Fibroblast of gingiva (primary cell): ENCODE measurements at places on chromosomes 12 and 14.
A peak's percentile ranks its signal among the peaks of the same experiment; 100 is the strongest.

GRCh38 chr12:32650508-32650907 lies 28.6 kb upstream of the DNM1L start:
- no peak for DNase-seq

- DNase-seq: no peak
These were observed 59.9 kb downstream of the PPP2R5E start for GRCh38 chr14:63483315-63483714.

DNA sequence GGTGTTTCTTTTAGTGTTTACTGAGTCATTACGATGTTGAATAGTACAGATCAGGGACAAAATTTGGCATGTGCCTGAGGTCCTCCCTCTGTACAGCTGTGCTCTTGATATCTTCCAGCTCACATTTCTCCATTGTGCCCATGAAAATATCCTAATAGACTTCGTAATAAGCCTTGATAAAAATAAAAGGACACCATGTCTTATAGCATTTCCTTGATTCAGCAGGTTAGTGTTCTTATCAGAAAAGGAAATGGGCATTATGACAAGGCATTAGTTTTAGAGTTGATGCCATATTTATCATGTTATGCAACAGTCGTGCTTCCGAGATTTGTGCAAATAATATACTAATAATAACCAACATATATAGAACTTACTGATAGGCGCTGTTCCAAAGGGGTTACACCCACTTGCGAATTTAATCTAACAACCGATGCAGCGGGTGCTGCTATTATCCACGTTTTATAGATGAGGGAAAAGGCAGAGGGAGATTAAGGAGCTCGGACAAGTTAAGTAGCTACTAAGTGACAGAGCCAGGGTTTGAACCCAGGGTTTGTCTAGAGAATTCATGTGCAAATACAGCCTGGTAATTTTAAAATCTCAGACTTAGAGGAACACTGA lies 15.1 kb upstream of the WNK1 start:
- no peak for DNase-seq

DNA sequence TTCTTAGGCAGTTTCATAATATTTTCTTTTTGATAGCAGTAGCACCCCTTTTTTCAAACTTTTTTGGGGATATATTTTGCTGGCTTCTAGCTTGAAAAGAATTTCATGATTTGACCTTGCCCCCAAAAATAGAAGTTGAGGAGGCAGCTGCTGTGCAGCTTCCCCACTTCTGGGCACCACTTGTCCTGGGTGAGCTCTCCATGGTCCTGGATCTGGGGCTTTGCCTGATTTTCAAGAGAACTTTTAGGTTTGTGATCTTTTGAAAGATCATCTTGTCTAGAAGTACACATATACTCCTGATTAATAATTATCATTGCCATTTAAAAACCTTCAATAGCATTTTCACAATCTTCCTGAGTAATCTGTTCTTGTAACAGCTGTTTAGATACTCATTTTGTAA lies 271.6 kb downstream of the NPAS3 start:
- no peak for DNase-seq

- no peak for DNase-seq
These were observed 10.7 kb upstream of the SLC6A13 start for GRCh38 chr12:273382-273781.

GRCh38 chr12:96015672-96016071 lies 19.5 kb upstream of the HAL start:
- peak; percentile 39 for DNase-seq

GRCh38 chr12:129599406-129599805 lies 304.4 kb downstream of the TMEM132D start:
- DNase-seq: no peak

DNA sequence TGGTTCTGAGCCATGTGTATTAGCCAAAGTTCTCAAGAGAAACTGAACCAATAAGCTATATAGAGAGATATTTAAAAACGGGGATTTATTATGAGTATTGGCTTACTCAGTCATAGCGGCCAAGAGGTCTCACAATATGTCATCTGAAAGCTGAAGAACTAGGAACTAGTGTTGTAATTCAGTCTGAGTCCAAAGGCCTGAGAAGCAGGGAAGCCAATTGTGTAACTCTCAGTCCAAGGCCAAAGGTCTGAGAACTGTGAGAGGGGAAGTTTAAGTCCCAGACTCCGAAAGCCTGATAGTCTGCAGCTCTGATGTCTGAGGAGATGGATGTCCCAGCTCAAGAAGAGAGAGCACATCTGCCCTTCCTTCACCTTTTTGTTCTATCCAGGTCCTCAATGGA lies 344.8 kb upstream of the USP15 start:
- no peak for DNase-seq

GRCh38 chr14:67331368-67332125 lies 28.1 kb downstream of the ATP6V1D start:
- no peak for DNase-seq

GRCh38 chr14:95396221-95396620 lies 76.5 kb upstream of the CLMN start:
- no peak for DNase-seq

GRCh38 chr12:51950682-51951198 lies 759 bp upstream of the ACVR1B start:
- no peak for DNase-seq

DNA sequence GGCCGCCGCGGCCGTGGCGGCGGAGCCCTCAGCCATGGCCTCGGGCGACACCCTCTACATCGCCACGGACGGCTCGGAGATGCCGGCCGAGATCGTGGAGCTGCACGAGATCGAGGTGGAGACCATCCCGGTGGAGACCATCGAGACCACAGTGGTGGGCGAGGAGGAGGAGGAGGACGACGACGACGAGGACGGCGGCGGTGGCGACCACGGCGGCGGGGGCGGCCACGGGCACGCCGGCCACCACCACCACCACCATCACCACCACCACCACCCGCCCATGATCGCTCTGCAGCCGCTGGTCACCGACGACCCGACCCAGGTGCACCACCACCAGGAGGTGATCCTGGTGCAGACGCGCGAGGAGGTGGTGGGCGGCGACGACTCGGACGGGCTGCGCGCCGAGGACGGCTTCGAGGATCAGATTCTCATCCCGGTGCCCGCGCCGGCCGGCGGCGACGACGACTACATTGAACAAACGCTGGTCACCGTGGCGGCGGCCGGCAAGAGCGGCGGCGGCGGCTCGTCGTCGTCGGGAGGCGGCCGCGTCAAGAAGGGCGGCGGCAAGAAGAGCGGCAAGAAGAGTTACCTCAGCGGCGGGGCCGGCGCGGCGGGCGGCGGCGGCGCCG lies 381 bp downstream of the YY1 start:
- DNase-seq: no peak
